NCI-H1105 (cell line): ENCODE measurements at places on chromosomes 7 and 10.

DNA sequence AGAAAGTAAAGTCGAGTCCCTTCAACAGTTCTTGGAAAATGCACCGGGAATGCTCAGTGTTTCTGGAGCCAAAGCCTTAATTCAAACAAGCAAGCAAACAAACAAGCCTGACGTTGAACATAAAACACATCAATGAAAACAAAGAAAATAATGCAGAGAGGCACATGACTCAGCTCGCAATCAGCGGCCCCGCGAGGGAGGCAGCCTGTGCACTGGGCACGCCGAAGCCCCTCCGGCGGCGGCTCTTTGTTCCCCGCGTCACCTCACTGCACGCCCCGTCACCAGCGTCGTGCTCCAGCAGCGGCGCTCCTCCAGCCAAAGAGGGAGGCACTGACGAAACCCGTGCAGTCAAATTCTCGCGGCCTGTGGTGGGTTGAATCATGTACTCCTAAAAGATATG lies 151.5 kb downstream of the DNAJB6 start:
- no peak for DNase-seq

DNA sequence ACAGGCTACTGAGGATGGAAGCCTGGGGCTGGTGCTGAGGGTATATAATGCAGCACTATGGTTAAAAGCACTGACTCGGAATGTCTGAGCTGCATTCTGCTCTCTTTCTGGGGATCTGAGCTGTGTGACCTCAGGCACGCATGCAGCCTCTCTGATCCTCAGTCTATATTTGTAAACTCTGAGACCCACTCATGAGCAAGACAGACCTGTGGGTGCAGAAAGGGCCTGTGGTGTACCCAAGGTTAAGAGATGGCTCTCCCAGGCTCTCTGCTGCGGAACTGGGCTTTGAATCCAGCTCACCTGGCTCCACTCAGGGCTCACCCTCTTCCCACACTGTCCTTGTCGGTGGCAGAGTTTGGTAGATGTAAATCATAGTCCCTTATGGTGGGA lies 89.9 kb downstream of the CHST15 start:
- DNase-seq, result no peak

DNA sequence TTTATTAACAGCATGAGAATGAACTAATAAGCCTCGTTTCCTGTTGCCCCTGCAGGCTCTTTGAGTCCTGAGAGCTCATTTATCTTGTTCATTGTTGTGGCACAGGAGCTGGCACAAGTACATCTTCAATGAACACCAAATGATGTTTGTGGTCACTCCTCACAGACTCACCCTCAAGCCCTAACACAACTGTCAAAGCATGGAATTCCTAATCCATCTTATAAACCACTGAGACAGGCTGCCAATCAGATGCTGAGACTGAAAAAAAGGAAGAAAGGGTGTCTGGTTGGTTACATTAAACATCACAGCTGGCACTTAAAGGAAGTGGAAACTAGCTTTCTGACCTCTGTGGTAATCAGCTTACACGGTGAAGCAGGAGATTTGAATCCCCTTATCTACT lies 7.7 kb upstream of the CCDC172 start:
- no peak for DNase-seq

DNA sequence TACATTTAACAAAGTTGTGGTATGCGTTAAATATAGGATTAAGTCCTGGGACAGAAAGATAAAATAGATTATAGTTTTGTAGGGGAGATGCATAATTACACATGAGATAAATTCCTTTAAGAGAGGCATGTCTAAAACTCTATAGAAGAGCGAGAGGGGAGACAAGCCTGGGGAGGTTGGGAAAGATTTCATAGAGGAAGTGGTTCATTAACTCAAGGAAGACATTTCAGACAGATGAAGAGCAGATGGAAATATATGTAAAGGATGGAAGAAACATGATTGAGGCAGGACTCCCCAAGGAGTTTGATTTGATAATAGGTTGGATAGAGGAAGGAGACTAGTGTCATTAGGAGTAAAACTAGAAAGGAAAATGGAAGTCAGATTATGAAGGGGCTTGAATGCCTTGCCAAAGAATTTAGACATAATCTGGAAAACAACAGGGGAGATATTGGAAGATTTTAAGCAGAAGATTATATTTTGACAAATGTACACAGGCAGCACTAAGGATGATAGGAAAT lies 96.1 kb downstream of the PHTF2 start:
- no peak for DNase-seq

DNA sequence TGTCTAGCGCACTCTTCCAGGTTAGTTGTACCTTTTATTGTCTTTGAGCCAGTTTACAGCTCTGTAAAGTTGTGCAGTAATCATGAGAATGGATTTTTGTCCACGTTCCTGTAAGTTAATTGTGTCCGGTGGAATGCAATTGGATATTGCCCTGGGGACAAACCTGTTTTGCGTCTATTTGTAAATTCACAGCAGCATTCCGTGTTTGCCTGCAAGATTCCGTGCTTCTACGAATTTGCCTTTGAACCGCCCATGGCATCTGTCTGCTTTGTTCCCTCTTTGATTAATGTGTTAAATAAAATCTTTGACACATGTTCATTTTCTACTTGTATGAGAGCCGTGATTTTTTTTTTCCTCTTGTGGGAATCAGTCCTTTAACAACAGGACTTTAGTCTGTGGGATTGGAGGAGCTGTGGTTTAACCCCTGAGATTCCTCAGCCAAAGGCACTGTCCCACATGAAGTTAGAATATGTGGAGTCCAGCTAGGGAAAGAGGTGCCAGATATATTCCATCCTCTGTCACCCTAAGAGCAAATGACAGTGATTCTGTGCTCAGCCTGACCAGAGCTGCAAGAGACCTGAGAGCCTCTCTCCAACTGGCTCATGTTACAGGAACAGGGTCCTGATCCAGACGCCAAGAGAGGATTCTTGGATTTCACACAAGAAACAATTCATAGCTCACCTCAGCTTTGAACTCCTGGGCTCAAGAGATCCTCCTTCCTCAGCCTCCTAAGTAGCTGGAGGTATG lies 126.3 kb downstream of the COL26A1 start:
- DNase-seq, result no peak

DNA sequence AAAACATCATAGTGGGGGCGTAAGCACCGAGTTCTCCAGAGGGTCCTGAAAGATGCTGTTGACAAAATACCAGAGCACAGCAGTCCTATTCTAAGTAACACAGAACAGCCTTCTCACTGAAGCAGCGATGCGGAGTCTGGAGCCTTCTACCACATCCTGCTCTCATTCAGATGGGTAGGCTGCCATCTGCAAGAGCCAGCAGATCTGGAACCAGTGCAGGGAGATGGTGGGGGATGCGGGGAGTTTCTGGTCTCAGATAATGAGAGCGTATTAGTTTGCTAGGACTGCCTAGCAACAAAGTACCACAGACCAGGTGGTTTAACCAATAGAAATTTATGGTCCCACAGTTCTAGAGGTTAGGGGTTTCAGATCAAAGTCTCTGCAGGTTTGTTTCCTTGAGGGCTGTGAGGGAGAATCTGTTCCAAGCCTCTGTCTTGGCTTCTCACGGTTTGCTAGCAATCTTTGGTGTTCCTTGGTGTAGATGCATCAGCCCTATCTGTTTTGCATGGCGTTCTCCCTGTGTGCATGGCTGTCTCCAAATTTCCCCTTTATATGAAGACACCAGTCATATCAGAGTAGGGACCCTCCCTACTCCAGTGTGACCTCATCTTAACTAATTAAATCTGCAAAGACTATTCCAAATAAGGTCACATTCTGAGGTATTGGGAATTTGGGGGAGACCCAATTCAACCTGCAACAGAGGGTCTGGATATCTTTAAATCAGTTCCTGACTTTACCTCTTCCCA lies 52.0 kb upstream of the STEAP1B start:
- no peak for DNase-seq

- DNase-seq, result no peak
These were observed 114.4 kb downstream of the PTPRN2 start for GRCh38 chr7:158473221-158473620.

GRCh38 chr10:127739908-127740307 lies 2.9 kb downstream of the FOXI2 start:
- no peak for DNase-seq

DNA sequence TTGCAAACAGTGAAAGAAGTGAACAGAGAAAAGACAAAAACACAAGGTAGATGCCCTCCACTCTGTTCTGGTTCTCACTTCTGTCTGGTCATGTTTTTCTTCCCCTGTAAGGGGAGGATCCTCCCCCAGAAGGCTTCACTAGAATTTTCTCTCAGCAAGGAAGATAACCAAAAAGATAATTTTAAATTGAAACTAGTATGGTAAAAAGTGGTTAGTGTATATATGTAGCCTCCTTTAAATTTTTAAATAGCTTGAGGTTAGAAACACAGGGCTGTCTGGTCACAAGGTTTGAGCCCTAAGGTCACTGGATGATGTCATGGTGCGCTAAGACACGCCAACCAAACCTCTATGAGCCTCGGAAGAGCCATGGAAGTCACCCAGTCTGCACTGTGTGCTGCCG lies 5.6 kb upstream of the PKD1L1 start:
- no peak for DNase-seq

DNA sequence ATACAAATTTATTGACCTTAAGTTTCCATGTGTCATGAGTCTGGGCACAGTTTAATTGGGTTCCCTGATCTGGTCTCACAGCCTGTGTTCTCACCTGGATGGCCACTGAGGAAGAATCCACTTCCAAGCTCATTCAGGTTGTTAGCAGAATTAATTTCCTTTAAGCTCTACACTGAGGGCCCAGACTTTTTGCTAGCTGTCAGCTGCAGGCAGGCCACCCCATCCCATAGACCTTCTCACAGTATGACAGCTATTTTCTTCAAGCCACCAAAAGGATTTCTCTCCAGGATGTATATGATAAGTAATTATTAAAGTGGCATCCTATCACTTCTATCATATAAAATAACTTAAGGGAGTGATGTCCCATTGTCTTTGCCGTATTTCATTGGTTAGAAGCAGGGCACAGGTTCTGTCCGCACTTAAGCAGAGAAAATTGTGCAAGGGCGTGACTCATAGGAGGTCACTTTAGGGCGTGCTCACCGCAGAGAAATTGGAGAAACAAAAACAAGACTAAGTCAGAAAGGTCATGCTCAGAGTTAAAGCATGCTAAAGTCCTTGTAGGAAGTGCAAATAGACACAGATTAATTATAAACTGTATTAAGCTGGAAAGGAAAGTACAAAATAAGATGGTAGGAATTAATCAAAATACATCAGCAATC lies 109.9 kb downstream of the AHR start:
- no peak for DNase-seq
